ENCODE measurements at places on chromosomes 11 and 22. TPM values are rescaled to one million over a fixed set of nuclear protein-coding genes. Genes with fewer than 3 reads are reported as not detected.
A peak's percentile ranks its signal among the peaks of the same experiment; 100 is the strongest.

DNA sequence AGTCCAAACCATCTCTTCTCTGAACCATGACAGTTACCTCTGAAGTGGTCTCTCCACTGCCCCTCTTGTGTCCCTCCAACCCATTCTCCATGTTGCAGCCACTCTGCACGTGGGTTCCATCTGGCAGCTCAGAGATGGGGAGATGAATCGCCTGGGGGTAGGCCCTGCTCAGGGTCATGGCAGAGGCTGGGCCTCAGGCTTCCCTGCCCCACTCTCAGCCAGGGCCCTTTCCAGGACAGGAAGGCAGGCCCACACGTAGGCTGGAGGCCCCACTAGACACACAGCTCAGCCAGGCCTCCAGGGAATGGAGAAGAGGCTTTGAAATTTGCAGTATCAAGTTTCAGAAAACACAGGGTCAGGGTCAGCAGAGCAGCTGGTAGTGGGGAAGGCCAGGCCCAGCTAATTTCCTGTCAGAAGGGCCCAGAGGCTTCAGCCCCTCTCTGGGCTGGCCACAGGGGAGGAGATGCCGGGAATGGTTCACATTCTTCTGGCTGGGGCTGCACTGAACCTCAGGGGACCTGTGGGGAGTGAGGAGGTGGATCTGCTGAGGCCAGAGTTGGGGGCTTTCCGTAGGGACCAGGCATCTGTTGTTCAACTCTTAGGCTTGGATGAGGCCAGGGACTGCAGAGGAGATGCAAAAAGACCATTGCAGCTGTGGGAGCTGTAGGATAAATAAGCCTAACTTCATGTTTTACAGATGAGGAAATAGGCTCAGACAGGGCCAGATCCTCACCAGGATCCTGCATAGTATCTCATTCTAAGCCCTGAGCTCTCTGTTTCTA lies 101.6 kb downstream of the SWAP70 start:
- H3K4me3 ChIP-seq, result no peak overlapping the region
- peaks cover 15% of the 10 kb centered on the region for H3K4me1 ChIP-seq
- peak overlapping the region; percentile 30 for H3K27ac ChIP-seq
- no peaks in the 10 kb centered on the region for H3K27me3 ChIP-seq
- no peaks in the 10 kb centered on the region for H3K36me3 ChIP-seq

- no peaks in the 10 kb centered on the region for H3K36me3 ChIP-seq
- no peaks in the 10 kb centered on the region for H3K27me3 ChIP-seq
- DNase-seq, result no peak
- no peak overlapping the region for H3K4me3 ChIP-seq
- H3K4me1 ChIP-seq, result peaks cover 5% of the 10 kb centered on the region
Measured at GRCh38 chr11:34395916-34396550, 38.2 kb upstream of the ABTB2 start.

GRCh38 chr22:46696614-46697013 lies 41.4 kb downstream of the CERK start:
- H3K27ac ChIP-seq, result no peak overlapping the region
- DNase-seq, result peak; percentile 48
- H3K4me3 ChIP-seq, result no peak overlapping the region

- no peak for DNase-seq
- H3K4me3 ChIP-seq, result no peak overlapping the region
- no peak overlapping the region for H3K27ac ChIP-seq
- H3K36me3 ChIP-seq, result peaks cover 12% of the 10 kb centered on the region
Measured at GRCh38 chr11:680970-681369, 14.1 kb downstream of the DEAF1 start.

DNA sequence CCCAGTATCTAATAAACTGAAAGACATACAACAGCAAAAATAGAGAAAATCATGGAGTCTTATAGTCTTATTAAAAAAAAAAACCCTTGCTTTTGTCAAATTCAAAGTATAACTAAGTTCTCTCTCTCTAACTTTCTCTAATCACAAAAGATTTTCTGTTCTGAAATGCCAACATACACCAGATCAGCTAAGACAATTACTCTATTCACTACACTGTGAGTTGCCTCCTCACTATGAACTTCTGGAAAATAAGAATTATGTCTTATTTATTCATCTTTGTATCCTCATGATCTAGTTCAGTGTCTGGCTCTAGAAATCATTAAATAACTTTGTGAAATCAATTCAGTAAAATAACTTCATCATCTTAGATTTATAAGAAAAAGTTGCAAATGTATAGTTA lies 12.7 kb downstream of the FAM76B start:
- no peak overlapping the region for H3K27ac ChIP-seq
- H3K36me3 ChIP-seq, result peaks cover 96% of the 10 kb centered on the region
- no peaks in the 10 kb centered on the region for H3K27me3 ChIP-seq
- no peak overlapping the region for H3K4me3 ChIP-seq
- DNase-seq, result no peak

DNA sequence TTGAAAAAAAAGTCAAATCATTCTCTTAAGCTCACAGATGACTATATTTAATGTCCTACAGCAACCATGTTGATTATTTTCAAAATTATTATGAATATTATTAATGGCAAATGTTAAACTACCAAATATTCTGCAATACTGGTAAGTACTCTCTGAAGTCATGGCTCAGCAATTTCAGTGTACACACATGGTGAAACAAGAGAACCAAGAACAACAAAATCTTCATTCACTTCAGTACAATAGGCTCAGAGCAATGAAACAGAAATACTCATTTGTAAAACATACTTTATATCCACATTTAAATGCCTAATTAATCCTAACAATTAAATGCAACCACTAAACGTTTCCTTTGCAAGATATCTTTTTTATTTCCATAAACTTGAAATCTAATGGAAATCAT lies 347.2 kb downstream of the TTC28 start:
- no peak overlapping the region for H3K27ac ChIP-seq
- H3K36me3 ChIP-seq, result no peaks in the 10 kb centered on the region
- no peak for DNase-seq
- no peak overlapping the region for H3K4me3 ChIP-seq
- no peaks in the 10 kb centered on the region for H3K4me1 ChIP-seq

- no peaks in the 10 kb centered on the region for H3K27me3 ChIP-seq
- H3K36me3 ChIP-seq, result no peaks in the 10 kb centered on the region
- no peaks in the 10 kb centered on the region for H3K4me1 ChIP-seq
- H3K4me3 ChIP-seq, result no peak overlapping the region
Measured at GRCh38 chr11:57935402-57936049, 88.2 kb upstream of the OR9Q1 start.

DNA sequence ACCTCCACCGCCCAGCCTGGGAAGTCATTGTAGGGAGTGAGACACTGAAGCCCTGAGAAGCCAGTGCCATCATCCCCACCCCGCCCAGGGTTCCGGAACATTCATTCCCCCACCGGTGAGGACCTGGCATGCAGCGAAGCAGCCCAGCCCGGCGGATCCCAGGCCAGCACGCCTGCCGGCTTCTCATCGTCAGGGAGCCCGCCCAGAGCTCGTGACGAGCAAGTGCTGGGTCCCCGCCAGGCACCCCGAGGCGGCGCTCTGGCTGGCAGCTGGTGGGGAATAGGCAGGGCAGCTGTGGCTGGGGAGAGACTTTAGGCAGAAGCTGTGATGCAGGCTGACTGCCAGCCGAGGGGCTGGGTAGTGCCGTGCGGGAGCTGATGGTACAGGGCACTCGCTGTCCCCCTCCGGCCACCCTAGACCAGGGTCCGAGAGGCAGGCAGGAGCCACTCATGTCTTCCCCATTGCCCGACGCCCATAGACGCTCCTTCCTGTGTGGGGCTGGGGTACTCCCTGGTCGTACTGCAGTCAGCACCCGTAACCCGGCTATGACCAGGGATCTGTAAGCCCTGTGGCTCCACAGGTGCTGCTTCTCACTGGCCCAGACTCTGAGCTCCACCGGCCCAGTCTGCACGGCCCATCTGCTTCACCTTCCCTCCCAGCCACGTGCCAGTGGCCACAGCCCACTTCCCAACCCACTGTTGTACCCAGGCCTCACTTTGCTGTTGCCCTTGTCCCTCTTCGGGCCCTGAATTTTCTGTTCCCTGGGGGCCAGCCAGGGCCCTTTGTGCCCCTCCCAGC lies 24.5 kb upstream of the CABP7 start:
- DNase-seq, result no peak
- H3K4me1 ChIP-seq, result peaks cover under 1% of the 10 kb centered on the region
- peaks cover 49% of the 10 kb centered on the region for H3K36me3 ChIP-seq
- H3K4me3 ChIP-seq, result no peak overlapping the region
- no peaks in the 10 kb centered on the region for H3K27me3 ChIP-seq
- no peak overlapping the region for H3K27ac ChIP-seq

DNA sequence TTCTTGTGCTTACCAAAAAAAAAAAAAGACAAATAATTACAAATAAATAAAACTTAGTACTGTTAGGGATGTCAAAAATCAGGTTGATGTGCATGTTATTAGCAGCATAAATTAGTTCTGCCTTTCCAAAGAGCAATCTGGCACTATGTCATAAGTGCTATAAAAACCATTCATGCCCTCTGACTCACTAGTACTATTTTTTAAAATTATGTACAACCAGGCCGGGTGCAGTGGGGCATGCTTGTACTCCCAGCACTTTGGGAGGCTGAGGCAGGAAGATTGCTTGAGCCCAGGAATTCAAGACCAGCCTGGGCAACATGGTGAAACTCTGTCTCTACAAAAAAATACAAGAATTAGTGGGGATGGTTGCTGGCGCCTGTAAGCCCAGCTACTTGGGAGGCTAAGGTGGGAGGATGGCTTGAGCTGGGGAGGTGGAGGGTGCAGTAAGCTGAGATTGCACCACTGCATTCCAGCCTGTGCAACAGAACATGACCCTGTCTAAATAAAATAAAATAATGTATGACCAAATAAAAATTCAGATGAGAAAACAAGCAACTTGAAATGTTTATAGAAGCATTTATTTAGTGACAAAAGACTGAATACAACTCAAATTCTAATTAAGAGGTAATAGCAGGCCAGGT lies 25.3 kb downstream of the UEVLD start:
- no peaks in the 10 kb centered on the region for H3K27me3 ChIP-seq
- no peak overlapping the region for H3K4me3 ChIP-seq
- no peaks in the 10 kb centered on the region for H3K4me1 ChIP-seq
- H3K27ac ChIP-seq, result no peak overlapping the region

GRCh38 chr22:42227435-42227834 lies 43.0 kb downstream of the TCF20 start:
- H3K36me3 ChIP-seq, result no peaks in the 10 kb centered on the region
- DNase-seq, result no peak
- no peak overlapping the region for H3K27ac ChIP-seq
- no peaks in the 10 kb centered on the region for H3K27me3 ChIP-seq
- H3K4me3 ChIP-seq, result no peak overlapping the region

- no peak for DNase-seq
- no peak overlapping the region for H3K4me3 ChIP-seq
- H3K4me1 ChIP-seq, result no peaks in the 10 kb centered on the region
- H3K27ac ChIP-seq, result no peak overlapping the region
- H3K36me3 ChIP-seq, result no peaks in the 10 kb centered on the region
- H3K27me3 ChIP-seq, result no peaks in the 10 kb centered on the region
Measured at GRCh38 chr22:33261699-33262098, 203.5 kb upstream of the SYN3 start.

GRCh38 chr11:103928802-103929161 lies 107.7 kb upstream of the DDI1 start:
- H3K27me3 ChIP-seq, result no peaks in the 10 kb centered on the region
- H3K4me1 ChIP-seq, result peaks cover 11% of the 10 kb centered on the region
- no peak overlapping the region for H3K4me3 ChIP-seq
- DNase-seq, result no peak

- no peak for DNase-seq
- H3K27me3 ChIP-seq, result no peaks in the 10 kb centered on the region
- H3K27ac ChIP-seq, result no peak overlapping the region
- H3K36me3 ChIP-seq, result no peaks in the 10 kb centered on the region
Measured at GRCh38 chr11:112453601-112454577, 193.2 kb upstream of the PLET1 start.

DNA sequence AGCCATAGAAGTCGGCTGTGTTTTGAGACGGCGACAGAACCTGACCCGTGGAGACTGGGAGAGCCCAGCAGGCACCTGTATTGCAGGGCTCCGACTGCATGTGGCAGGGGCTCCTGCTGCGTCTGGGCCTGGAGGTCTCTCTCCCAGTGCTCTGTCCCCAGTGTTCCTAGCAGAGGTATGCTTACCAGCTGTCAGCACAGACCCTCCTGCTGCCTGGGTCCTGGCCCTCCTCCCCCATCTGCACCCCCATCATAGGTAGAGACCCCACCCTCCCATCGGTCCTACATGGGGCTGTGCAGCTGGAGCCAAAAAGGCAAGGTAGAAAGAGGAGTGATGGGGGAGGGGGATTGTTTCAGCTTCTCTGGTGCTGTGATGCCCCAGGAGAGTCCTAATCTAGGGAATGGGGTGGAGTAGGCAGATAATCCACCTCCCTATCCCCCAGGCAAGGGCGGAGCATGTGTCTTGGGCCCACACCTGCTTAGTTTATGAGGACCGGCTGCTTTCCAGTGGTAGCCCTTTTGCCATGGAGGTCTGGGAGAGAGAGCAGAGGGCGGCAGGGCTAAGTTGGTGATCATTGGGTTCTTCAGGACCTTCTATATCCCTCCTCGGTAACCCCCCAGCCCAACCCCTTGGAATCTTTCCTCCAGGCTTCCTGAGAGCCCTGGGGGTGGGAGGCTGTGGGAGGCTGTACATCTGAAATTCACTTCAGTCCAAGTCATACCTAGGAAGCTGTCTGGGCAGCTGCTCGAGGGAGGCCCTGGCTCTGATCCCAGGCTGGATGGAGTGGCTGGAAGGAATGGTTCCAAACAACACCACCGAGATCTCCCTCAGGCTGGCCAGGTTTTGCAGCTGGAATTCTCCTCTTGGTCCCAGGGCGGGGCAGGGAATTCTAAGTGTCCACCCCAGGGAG lies 5.3 kb downstream of the SLC7A4 start:
- no peaks in the 10 kb centered on the region for H3K36me3 ChIP-seq
- H3K27ac ChIP-seq, result no peak overlapping the region
- H3K27me3 ChIP-seq, result peaks cover 31% of the 10 kb centered on the region
- no peaks in the 10 kb centered on the region for H3K4me1 ChIP-seq
- H3K4me3 ChIP-seq, result no peak overlapping the region
- DNase-seq, result no peak

- no peak overlapping the region for H3K27ac ChIP-seq
- no peaks in the 10 kb centered on the region for H3K4me1 ChIP-seq
- no peak overlapping the region for H3K4me3 ChIP-seq
- DNase-seq, result no peak
- no peaks in the 10 kb centered on the region for H3K36me3 ChIP-seq
Measured at GRCh38 chr11:8218840-8219239, 44.8 kb downstream of the LMO1 start.

- no peaks in the 10 kb centered on the region for H3K27me3 ChIP-seq
- peak overlapping the region; percentile 60 for H3K4me3 ChIP-seq
- H3K4me1 ChIP-seq, result no peaks in the 10 kb centered on the region
- peak; percentile 93 for DNase-seq
- no peaks in the 10 kb centered on the region for H3K36me3 ChIP-seq
Measured at GRCh38 chr11:3159296-3160190, 5.6 kb downstream of the OSBPL5 start.

Gene NPTXR
- total RNA-seq, result 3.9 TPM

Gene OR5T1
- total RNA-seq, result not detected

Gene GRM5
- not detected for total RNA-seq

Gene KRTAP5-9
- total RNA-seq, result not detected

Gene C22orf42
- not detected for total RNA-seq
